ENCODE measurements at places on chromosomes 12 and 14.

GRCh38 chr12:108807476-108807875, 49.9 kb downstream of the SSH1 start:
- ATAC-seq: no peak

DNA sequence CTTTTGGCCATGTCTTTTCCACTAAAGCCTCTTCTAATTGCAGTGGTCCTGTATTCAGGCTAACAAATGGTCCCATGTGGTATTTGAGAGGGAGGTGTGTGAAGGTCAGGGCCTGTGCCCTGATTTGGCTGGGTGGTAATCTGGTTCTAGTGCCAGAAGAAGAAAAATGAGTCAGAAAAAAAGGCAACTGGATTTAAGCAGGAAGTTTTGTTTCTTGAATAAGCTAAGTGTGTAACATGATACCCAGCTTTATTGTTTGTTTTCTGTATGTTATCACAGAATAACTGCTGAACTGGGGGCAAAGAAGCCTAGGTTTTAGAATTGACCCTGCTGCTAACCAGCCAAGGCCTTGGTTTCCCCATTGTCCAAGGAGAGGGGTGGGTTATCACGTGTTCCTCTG, 134.0 kb downstream of the ANO6 start:
- ATAC-seq: no peak

DNA sequence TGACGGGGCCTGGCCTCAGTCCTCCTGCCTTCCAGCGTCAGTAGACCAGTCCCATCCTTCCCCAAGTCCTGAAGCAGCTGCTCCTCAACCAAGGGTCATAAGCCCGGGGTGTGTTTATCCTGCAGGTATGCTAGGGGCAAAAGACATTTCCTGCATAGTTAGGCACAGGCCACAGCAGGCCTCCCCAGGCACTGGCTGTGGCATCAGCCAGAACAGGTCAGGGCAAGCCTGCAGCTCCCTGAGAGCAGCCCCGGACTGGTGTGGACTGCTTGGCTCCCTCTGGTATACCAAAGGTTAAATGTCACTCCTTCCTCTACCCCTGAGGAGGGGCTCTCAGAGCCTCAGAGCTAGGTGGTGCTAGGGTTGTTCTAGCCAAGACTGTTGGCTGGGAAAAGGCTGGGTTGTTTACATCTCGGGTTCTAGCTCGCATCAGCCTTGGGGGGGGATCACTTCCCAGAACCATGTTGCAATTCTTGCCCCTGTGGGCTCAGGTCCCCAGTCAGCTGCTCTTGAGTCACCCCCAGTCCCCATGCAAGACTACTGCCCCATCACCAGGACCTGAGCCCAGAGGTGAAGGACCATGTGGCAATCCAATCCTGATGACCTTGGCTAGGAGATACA, 2.9 kb downstream of the MMP14 start:
- no peak for ATAC-seq

DNA sequence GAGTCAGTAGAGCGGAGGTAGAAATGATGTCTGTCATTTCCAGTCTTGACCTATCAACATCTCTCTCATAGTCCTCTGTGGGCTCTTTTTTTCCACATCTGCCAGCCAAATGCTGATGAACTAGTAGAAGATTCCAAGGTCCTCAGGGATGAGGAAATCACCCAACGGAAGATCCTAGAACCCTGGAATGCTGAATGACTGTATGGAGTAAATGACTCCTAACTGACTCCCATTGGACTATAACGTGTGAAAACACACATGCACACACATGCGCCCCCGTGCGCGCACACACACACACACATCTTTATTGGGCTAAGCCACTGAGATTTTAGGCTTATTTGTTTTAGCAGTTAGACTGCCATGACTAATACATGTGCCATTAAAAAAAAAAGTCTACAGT, 159.2 kb downstream of the MYRFL start:
- ATAC-seq: no peak

GRCh38 chr14:72547999-72548398, 345.9 kb downstream of the DPF3 start:
- ATAC-seq: no peak

- no peak for ATAC-seq
Observed at GRCh38 chr14:97655169-97655948, 858.2 kb downstream of the VRK1 start.

DNA sequence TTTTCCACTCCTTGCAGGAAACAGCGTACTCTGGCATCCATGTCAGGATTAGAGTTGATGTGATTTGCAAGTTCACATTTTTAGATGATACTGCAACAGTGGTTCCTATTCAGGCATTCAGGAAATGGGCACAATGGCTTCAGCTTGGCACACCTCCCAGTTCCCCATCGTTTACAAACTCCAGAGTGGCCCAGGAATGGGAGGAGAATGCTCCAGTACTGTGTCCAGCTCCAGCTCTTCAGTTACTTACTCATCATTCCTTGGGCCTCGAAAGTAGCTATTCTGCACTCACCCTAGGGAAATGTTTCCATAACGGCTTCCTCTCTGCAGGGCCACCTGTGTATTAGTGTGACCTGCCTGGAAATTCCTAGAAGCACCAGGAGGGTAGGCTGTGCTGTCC, 239.7 kb upstream of the RGS6 start:
- no peak for ATAC-seq

DNA sequence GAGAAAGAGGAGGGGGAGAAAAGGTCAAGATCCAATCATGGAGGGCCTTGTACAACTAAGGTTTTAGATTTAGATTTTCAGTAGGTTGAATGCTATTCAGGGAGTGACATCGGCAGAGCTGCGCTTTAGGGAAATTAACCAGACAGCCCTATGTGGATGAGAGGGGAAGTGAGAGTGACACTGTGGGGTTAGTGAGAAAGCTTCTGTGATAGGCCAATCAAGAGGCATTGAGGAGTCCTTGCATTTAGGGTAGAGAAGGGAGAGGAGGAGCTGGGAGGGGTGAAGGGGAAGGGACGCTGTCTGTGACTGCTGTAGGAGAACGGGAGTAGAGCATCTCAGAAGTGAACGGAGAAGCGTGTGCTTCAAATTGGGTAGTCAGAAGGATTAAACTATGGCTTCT, 3.4 kb downstream of the HSD17B6 start:
- ATAC-seq: no peak

GRCh38 chr14:94045563-94046345, 19.6 kb downstream of the OTUB2 start:
- no peak for ATAC-seq

GRCh38 chr14:94173885-94174603, at the start of gene PPP4R4:
Gene PPP4R4, plus strand, starts transcription at chr14:94174322. Its CDS starts 144 bp downstream, at chr14:94174466.
- ATAC-seq: peak; percentile 77

DNA sequence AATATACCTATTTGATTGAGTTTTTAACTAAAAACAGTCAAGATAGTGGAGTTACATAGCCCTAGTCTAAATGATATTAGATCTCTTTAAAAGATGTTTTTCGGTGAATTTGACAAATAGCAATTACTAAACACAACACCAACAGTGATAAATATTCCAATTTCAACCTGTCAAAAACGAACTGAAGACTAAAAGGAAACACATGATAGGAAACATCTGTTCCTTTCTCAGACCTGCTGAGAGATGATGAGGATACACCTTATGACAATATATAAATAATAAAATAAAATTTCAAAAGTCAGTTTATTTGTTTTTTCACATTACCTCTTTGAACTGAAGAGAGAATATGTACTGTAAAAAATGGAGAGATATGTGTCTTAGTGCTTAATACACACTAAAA, 232.7 kb downstream of the RASSF9 start:
- ATAC-seq: no peak

- no peak for ATAC-seq
Observed at GRCh38 chr12:113740699-113741098, 225.4 kb downstream of the RBM19 start.

DNA sequence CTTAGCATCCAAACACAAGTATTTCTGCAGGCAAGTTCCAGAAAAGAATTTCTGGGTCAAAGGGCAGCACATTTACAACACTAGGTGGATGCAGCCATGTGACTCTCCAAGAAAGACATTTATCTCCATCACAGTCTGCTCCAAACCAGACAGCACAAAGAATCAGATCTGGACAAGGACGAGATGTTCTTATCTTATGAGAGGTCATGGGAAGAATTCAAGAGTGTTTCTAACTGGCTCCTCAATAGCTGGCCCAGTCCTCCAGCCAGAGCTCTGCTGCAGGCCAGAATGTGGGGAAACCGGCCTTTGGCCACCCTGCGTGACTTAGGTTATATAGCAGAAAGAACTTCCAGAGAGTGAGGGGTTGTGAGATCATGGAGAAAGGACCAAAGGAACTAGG, 17.4 kb downstream of the TMEM119 start:
- ATAC-seq: no peak

DNA sequence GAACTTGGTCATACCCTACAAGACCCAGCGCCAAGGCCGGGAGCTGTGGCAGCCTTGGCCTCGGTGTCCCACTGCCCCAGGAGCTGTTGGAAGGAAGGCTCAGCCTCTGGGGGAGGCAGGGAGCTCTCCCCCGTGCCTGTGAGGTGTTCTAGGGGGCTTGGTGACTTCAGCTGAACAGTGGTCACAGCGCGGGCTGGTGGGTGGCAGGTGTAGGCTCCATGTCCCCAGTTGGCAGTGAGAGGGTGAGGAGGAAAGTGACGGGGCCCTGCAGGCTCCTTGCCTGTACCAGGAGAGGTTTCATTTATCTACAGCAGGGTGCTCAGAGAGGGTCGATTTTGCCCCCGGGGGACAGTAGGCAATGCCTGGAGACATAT, 47.5 kb downstream of the DLK1 start:
- ATAC-seq: no peak

- ATAC-seq: no peak
Observed at GRCh38 chr12:70110085-70110484, 133.1 kb upstream of the CNOT2 start.

- ATAC-seq: no peak
Observed at GRCh38 chr14:101103321-101103901, 199.9 kb upstream of the RTL1 start.

- no peak for ATAC-seq
Observed at GRCh38 chr14:88106377-88106776, 101.4 kb downstream of the GPR65 start.

- no peak for ATAC-seq
Observed at GRCh38 chr12:57234571-57235016, 5.1 kb downstream of the SHMT2 start.

DNA sequence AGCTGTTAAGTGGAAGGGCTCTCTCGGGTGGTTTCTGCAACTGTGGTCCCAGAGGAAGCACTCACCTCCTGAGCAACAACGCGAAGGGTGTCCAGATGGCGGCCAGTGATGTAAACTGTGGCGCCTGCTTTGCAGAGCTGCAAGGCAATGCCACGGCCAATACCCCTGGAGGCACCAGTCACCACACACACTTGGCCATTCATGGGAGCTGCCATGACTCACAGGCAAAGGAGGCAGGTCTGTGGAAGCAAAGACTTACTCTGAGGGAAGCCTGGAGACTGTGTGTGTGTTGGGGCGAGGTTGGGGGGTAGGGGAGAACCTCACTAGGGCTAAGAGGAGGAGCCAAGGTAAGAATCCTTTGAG, 707 bp downstream of the DHRS1 start:
- ATAC-seq: peak; percentile 7

GRCh38 chr12:94099632-94100031, 48.7 kb upstream of the PLXNC1 start:
- ATAC-seq: no peak

DNA sequence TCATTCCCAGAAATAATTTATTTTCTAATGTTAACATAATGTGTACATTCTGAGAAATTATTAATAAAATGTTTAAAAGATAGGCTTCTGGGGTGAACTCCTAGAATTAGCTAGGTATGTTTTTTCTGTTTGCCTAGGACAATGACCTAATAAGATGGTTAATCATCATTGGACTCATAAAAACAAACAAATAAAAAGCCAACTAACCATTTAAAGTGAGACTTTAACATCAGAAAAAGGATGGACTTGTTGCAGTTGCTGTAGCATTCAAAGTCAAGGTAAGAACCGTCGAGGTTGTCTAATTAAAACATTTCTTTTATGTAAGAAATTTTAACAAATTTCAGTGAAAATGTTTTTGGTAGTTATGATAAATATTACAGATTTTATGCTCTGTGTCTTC, at the start of gene SLCO1B3:
Gene SLCO1B3 (plus strand): TSS at position 219 of the 400 bp plus-strand sequence. CDS start 5,034 bp downstream, outside the sequence.
- no peak for ATAC-seq

- no peak for ATAC-seq
Observed at GRCh38 chr12:20483776-20484175, 115.4 kb downstream of the PDE3A start.

- no peak for ATAC-seq
Observed at GRCh38 chr14:38139926-38140325, 67.8 kb upstream of the SSTR1 start.

GRCh38 chr12:51482929-51483697, 58.5 kb downstream of the SLC4A8 start:
- ATAC-seq: peak; percentile 84

GRCh38 chr14:76271041-76271755, 104.7 kb upstream of the ESRRB start:
- no peak for ATAC-seq

DNA sequence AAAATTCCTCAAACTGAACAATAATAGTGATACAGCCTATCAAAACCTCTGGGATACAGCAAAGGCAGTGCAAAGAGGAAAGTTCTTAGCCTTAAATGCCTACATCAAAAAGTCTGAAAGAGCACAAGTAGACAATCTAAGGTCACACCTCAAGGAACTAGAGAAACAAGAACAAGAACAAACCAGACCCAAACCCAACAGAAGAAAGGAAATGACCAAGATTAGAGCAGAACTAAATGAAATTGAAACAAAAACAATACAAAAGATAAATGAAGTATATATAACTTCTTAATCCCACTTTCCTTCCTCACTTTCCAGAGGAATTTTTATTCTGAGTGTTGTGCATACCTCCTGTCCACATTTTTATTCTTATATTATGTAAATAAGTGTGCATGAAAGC, 192.0 kb downstream of the FUT8 start:
- ATAC-seq: no peak

DNA sequence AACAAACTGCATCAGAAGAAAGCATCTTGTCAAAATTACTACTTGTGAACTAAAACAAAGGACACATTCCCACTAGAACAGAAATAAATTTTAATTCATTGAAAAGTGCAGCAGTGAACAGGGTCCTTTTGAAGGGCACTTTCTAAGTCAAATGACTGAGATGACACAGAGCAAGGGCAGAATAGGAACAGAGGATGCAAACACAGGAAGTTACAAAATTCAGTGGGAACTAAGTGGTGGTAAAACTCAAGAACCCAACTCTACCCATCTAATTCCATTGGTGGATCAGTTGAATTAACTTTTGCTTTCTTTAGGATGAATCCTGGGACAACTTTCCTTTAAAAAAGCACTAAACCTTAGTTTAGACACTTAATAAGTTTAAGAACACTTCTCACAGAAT, 45.8 kb downstream of the GNS start:
- no peak for ATAC-seq

DNA sequence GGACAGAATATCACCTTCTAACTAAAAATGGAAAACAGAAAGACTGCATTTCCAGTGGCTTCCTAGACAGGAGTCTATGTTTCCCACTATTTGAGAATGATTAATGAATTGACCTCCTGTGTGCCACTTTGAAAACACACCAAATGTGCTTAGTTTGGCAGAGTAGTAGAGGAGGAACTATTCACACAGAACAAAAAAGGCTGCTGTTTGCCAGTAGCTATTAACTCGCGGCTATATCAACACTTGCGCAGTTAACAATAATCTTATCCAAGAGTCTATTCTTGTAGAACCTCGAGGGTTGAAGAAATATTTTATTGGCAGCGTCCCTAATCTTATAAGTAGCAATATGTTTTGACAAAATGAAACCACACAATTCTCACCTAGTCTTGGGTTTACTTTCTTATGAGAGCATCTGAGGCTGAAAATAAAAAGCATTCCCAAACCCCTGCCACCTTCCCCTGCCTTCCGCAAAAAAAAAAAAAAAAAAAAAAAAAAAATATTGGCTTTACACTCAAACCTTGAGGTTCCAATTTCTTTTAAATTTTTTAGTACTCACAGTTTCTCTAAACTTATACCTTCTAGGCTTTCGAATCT, 127.3 kb upstream of the FLRT2 start:
- ATAC-seq: no peak
